ENCODE measurements at places on chromosomes 2 and 18. TPM values are rescaled to one million over a fixed set of nuclear protein-coding genes. Genes with fewer than 3 reads are reported as not detected.

MRPL33 gene
- total RNA-seq = 27.6 TPM

ANKRD36 gene
- 85.2 TPM for total RNA-seq

ELAC1 gene
- total RNA-seq = 5.9 TPM

AFTPH gene
- total RNA-seq = 45.0 TPM

KANSL3 gene
- total RNA-seq = 55.6 TPM

HOXD9 gene
- not detected for total RNA-seq

TMEM169 gene
- total RNA-seq = 4.6 TPM

RFTN2 gene
- not detected for total RNA-seq

EVA1A gene
- total RNA-seq = not detected

RNF125 gene
- 81.7 TPM for total RNA-seq
